ENCODE measurements at places on chromosomes 13 and 19.

GRCh38 chr19:33212436-33213172 lies 13.0 kb downstream of the SLC7A10 start:
- DNase-seq, result no peak

GRCh38 chr13:80679423-80679822 lies 338.5 kb upstream of the SPRY2 start:
- no peak for DNase-seq

- no peak for DNase-seq
Measured at GRCh38 chr19:6091771-6092291, 18.5 kb downstream of the RFX2 start.

DNA sequence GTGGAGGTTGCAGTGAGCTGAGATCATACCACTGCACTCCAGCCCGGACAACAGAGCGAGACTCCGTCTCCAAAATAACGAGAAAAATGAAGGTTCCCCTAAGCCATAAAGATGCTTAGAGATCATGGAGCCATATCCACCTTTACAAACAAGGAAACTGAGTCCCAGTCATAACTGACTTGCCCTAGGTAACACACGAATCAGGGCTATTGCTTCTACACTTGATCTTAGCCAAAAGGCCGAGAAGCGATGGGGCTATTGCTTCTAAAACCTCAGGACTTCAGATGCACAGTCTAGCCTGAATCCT lies 3.2 kb downstream of the DBP start:
- DNase-seq, result no peak

GRCh38 chr19:41912899-41913537 lies 15.2 kb downstream of the ERFL start:
- no peak for DNase-seq

- DNase-seq, result no peak
Measured at GRCh38 chr13:35514801-35515502, 38.5 kb upstream of the MAB21L1 start.

DNA sequence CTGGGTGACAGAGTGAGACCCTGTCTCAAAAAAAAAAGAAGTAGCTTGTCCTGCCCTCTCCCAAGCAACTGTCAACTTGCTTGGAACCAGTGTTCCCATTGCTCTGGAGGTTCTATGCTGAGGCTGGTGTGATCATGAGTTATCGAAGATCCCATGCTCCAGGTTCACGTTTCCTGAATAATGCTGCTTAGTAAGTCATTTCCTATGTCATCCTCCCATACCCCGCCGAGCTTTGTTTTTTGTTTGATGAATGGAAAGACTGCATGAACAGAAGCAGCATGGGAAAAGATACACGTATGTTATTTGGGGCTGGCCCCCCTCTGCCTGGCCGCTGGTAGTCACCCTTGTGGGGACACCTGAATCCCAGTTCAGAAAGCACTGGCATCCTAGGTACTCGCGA lies 11.3 kb downstream of the SLC25A42 start:
- no peak for DNase-seq

DNA sequence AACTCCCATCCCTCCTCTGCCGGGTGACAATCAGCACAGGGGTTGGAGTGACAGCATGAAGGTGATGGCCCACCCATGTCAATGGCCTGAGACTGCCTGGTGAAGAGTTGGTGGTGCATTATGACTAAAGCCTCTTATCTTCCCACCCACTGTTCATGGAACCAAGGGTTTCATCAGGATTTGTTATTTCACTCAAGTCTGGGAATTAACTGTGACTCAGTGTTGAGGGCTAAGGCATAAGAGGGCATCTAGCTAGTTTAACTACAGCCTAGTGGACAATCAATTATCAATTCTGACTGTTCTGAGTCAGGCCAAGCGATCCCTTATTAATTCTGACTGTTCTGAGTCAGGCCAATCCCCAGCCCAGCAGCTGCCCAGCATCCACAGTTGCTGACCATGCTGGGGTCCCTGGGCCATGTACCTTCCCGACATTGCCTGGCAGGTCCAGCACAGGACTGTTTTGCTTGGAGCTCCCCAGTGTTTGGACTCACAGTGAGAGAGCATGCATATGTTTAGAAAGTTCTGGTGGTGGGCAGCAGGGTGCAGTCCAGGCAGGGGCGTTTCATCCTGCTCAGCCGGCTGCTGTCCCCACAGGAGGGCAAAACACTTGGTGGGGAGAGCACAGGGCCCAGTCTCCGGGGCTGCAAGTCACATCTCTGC lies 65.5 kb downstream of the RASL11A start:
- DNase-seq, result no peak

Data from CD4-positive, alpha-beta T cell treated with Interferon gamma for 1 hour (primary cell).